ENCODE measurements at places on chromosomes 6 and 20.

- DNase-seq, result no peak
These were observed 71.1 kb downstream of the SRC start for GRCh38 chr20:37416848-37417616.

- no peak for DNase-seq
These were observed 94.5 kb upstream of the MARCKS start for GRCh38 chr6:113762641-113763040.

DNA sequence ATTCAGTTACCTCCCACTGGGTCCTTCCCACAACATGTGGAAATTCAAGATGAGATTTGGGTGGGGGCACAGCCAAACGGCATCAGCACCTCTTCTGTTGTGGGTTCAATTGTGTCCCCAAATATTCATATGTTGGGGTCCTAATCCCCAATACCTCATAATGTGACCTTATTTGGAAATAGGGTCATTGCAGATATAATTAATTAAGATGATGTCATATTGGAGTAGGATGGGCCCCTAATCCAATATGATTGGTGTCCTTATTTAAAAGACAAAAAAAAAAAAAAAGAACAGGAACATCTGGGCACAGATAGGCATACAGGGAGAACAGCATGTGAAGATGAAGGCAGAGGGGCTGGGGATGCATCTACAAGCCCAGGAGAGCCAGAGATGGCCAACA, 89.4 kb downstream of the BFSP1 start:
- DNase-seq, result no peak

DNA sequence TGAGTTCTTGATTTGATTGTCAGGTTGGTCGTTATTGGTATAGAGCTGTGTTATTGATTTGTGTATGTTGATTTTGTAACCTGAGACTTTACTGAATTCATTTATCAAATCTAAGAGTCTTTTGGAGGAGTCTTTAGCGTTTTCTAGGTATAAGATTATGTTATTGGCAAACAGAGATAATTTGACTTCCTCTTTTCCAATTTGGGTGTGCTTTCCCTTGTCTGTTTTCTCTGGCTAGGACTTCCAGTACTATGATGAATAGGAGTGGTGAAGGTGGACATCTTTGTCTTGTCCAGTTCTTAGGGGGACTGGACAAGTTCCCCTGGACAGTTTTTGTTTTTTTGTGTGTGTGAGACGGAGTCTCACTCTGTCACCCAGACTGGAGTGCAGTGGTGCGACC, 17.4 kb downstream of the HLA-DOA start:
- no peak for DNase-seq

GRCh38 chr6:56953597-56954402, 1.1 kb upstream of the BEND6 start:
- DNase-seq, result no peak

DNA sequence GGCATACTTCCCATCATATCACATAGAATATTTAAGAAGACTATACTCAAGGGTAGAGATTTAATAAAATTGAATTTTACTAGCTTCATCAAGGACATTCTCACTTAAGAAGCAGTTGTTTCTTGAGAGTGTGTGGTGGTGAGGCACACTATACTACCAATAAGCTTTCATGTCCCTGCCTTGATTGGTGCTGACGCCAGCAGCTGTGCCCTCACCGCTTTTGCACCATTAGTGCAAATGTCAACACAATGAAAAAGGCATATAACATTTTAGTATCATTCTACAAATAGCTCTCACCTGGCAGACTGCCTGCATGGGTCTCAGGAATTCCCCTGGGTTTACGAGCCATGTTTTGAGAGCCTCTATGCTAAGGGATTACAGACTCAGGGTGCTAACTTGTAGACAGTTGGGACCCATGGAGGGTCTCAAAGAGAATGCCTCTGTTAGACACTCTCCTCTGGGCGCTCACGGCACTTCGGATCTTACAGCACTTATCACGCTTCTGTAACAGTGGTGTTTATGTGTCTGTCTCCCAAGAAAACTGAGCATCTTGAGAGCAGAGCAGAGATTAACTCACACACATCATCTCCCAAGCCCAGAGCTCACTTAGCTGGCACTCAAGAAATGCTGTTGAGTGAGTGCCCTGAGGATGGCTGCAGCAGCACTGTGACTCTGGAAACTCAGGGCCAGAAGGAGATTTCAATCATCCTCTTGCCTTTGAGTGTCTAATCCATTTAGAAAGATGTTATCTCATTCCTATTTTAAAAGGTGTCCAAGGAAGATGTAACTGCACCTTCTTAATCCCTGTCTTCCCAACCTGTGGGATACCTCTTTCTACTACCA, 143.3 kb upstream of the GPR6 start:
- no peak for DNase-seq

DNA sequence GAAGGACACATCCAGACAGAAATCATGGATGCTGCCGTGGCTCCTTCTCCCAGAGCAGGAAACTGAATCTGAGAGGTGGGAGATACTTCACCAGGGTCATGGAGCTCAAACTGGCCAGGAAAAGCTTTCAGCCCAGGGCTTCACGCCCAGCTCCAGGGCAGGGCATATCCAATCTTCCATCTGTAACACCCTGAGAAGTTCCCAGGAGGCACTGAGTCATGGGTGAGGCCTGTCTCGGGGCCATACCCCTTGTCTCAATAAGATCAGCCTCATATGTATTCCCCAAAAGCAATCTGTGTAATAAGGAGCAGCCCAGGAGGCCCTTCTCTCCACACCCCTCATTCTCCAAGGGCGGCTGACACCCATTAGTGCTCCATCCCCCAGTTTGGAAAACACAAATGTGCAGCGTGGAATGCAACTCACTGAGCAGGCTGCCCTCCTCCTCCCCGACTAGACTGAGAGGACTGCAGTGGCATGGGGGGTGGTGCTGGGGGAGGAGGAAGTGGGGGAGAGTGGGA, 439.3 kb upstream of the SULF2 start:
- no peak for DNase-seq

- no peak for DNase-seq
These were observed 466.9 kb upstream of the NRSN1 start for GRCh38 chr6:23659125-23659524.

DNA sequence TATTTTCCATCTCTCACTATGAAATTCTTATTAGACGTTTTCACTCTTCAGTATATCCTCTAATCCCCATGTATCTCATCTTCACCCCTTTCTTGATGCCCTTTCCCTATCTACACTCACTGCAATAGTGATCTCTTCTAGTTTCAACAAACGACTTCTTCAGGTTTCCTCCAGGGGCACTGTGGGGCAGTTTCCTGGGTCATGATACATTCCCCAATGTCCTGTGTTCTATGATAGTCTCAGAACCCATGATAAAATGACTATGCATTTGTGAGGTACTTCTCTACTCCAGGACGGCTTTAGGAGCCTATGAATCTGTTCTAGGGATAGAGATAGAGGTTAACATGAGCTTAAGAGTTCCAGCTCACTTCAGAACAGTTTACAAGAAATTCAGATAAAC, 183.3 kb downstream of the FOXC1 start:
- DNase-seq, result no peak

DNA sequence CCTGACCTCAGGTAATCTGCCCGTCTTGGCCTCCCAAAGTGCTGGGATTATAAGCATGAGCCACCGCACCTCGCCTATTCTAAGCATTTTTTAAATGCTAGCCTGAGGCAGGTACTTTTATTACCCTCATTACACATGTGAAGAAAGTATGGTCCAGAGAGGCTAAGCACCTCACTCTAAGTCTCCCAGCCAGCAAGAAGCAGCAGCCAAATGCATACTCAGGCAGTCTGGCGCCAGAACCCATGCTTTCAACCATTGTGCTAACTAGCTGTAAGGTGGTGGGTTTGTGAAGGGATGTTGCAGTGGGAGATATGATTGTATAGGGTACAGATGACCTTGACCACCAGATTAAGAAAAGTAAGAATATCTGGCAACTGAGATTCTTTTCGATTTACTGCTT, 26.1 kb upstream of the RIPOR2 start:
- no peak for DNase-seq

GRCh38 chr6:34462551-34462971, 3.3 kb upstream of the PACSIN1 start:
- no peak for DNase-seq

DNA sequence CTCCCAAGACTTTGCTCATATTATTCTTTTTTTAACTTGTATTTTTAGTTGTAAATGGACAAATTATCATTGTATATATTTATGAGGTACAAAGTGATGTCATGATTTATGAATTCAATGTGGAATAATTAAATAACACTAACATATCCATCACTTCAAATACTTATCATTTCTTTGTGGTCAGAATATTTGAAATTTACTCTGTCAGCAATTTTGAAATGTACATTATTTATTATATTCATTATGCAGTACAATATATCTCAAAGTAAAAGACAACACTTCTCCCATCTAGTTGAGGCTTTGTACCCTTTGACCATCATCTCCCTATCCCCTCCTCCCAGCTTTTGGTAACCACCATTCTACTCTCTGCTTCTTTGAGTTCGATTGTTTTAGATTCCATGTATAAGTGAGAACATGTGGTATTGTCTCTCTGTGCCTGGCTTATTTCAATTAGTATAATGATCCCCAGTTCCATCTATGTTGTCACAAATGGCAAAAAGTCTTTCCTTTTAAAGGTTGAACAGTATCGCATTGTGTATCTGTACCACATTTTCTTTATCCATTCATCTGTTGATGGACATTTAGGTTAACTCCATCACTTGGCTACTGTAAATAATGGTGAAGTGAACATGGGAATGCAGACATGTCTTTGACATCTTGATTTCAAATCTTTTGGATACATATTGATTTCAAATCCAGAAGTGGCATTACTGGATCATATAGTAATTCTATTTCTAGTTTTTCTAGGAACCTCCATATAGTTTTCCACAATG, 197.2 kb downstream of the KIF6 start:
- no peak for DNase-seq

- no peak for DNase-seq
These were observed 120.4 kb downstream of the RNF144B start for GRCh38 chr6:18507561-18507960.

DNA sequence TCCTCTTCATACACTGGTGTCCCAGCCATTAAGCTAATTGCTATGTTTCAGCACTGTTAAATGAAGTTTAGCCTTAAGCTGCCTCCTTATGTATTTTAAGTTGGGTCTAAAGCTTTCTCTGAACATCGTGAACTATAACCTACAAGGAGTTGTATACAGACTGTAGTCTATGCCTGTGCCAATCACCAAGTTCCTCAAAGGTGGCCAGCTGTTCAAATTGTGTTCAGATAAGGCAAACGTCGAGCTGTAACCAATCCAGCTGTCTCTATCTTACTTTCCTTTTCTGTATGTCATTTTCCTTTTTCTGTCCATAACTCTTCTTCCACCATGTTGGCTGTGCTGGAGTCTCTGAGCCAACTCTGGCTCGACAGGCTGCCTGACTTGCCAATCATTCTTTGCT, 199.6 kb downstream of the OGFRL1 start:
- no peak for DNase-seq

All from stimulated activated CD4-positive, alpha-beta T cell treated with anti-CD3 and anti-CD28 coated beads, Interleukin-4, amount 100 ng/mL, for 4 hours (primary cell).